ENCODE measurements at places on chromosomes 7 and 10.

DNA sequence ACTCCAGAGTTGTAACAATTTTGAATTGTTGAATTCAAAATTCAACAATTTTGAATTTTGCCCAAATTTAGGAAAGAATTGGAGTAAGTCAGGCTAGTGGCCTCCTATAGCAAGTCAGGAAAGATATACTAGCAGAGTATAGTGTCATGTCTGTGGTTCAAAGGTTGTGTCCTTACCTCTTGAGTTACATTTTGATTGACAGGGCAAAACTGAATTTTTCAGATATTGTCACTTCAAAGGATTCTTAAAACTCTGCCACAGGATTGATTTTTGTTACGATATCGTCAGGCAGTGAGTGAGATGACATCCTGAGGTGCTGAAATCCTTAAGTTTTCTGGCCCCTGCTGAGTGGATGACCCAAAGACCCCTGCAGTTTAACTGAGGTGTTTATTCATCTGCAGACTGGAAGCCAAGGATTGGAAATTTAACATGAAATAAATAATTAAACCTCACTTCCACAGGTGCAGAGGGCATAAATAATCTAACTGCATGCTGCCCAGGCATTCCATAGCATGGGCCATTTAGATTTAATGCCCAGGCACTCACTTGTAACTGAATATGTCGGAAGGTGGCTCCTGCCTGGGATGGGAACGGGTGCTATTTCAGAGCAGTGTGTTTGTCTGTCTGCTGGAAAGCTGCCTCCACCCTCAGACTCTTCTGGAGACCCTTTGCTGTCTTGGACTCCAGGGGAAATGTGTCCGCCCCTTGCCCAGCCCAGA, 50.8 kb downstream of the RBM20 start:
- H3K36me3 ChIP-seq = no peaks in the 10 kb centered on the region
- H3K4me3 ChIP-seq = no peak overlapping the region
- no peaks in the 10 kb centered on the region for H3K27me3 ChIP-seq
- no peaks in the 10 kb centered on the region for H3K4me1 ChIP-seq

DNA sequence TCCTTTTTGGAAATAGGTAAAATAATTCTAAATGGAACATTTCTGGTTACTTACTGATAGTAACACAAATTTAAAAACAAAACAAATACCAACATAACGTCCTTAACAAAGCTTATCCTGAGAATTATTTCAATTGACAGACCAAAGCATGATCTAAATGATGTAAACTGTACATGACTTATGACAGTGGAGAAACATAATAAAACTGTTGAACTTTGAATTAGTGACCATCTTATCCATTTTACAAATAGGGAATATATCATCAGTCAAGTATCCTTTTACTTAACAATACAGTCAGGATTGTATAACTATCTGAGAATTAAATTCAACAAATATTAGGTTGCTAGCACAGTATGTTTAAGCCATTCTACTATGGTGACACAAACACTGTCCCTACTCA, 2.4 kb downstream of the IPMK start:
- peak overlapping the region; percentile 91 for H3K4me3 ChIP-seq
- no peak for DNase-seq
- peaks cover 5% of the 10 kb centered on the region for H3K4me1 ChIP-seq
- H3K27ac ChIP-seq = peak overlapping the region; percentile 96
- no peaks in the 10 kb centered on the region for H3K36me3 ChIP-seq

DNA sequence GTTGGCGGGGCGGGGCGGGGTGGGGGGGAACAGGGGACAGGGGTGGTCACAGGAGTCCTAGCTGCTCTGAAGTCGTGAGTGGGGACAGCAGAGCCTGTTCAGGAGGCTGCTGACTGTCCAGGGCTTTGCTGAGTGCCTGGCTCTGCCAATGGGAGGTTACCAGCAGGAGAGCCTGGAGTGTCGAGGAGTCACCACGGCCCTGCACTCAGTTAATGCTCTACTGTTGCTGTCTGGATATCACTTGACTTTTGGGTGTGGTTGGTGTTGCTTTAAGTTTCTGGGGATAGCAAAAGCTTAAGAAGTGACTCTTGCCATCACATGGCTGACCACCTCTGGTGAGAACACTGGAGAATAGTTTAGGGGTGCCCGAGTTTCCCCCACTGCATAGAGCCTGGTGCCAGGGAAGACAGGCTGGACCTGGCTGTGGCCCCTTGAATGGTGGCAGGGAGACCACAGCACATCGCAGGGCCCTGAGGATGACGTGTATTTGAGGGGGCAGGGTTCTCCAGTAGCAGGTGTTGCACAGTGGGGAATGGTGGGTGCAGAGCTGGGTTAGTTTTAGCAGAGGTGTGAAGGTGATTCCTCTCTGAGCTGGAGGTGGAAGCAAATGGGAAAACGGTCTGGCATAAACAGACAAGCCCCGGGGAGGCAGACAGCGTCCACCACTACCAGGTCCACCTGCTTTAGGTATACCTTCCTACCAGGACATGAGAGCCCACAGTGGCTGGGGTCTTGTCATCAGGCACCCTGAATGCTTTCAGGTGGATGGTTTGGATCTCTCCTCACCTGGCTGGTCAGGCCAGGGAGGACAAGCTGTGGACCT, 54.2 kb upstream of the CAMK2B start:
- H3K4me1 ChIP-seq = no peaks in the 10 kb centered on the region
- DNase-seq = no peak
- H3K27ac ChIP-seq = no peak overlapping the region
- no peak overlapping the region for H3K4me3 ChIP-seq
- no peaks in the 10 kb centered on the region for H3K27me3 ChIP-seq

DNA sequence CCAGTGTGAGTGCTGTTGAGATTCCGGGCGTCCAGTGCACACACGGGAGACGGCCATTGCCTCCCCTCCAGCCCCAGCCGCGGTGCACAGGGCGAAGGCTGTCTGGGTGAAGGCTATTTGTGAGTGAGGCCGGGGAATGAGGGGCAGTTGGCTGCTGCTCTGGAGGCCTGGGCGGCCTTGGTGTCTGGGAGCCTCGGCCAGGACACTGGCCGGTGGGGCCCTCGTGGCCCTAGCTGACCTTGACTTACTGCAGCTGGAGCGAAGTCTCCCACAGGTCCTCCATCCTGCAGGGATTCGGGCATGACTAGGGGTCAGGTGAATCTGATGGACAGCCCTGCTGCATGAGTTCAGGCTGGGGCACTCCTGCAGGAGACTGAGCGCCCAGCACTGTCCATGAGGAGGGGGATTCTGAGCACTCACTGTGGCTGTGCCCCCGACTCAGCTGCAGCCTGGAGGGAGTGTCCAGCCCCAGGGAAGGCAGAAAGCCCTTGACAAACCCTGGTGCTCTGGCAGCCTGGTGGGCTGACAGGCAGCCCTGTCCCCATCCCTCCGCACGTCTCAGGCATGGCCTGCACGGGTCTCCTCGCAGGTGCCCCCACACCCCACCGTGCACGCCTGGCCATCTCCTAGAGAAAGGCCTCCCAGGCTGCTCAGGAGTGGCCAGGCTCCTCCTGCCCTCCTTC, 52.7 kb upstream of the FAM20C start:
- H3K36me3 ChIP-seq = no peaks in the 10 kb centered on the region
- DNase-seq = peak; percentile 22
- H3K27me3 ChIP-seq = no peaks in the 10 kb centered on the region
- no peaks in the 10 kb centered on the region for H3K4me1 ChIP-seq
- no peak overlapping the region for H3K4me3 ChIP-seq

DNA sequence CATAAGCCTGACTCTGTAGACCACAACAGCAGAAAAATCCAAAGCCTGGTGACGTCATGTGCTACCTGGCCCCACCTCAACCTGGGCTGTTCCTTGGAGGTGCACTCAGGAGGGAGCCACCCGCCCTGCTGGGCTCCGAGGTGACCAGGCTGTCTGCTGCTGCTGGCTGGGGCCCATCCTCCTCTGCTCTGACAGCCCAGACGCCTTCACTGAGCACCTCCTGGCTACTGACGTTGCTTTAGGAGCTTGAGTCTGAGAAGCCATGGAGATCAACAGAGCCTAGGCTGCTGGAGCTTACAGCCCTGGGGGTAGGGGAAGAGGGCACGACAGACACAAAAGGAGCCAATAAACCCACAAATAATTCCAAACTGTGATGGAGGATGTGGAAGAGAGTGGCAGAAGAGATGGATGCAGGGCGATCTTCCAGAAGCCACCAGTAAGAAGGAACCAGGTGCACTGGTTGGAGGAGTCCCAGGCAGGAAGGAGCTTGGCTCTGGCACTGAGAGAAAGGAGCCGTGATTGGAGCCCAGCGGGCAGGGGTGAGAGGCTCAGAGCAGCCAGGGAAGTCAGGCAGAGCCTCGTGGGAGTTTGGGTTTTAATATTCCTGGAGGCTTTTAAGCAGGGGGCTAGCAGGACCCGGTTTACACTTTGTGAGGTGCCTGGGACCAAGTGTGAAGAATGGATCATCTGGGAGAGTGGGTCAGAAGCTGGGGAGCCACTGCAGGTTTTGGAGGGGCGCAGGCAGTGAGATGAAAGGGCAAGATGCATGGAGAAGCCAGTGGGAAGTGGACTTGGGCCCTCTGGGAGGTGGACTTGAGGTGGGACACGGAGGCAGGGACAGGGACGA, 1.7 kb upstream of the PTPRE start:
- H3K27ac ChIP-seq = no peak overlapping the region
- H3K27me3 ChIP-seq = no peaks in the 10 kb centered on the region
- no peak overlapping the region for H3K4me3 ChIP-seq
- DNase-seq = no peak

GRCh38 chr10:5095687-5096086, 1.5 kb downstream of the AKR1C3 start:
- no peaks in the 10 kb centered on the region for H3K36me3 ChIP-seq
- H3K4me1 ChIP-seq = no peaks in the 10 kb centered on the region
- peak overlapping the region; percentile 48 for H3K4me3 ChIP-seq
- no peaks in the 10 kb centered on the region for H3K27me3 ChIP-seq

DNA sequence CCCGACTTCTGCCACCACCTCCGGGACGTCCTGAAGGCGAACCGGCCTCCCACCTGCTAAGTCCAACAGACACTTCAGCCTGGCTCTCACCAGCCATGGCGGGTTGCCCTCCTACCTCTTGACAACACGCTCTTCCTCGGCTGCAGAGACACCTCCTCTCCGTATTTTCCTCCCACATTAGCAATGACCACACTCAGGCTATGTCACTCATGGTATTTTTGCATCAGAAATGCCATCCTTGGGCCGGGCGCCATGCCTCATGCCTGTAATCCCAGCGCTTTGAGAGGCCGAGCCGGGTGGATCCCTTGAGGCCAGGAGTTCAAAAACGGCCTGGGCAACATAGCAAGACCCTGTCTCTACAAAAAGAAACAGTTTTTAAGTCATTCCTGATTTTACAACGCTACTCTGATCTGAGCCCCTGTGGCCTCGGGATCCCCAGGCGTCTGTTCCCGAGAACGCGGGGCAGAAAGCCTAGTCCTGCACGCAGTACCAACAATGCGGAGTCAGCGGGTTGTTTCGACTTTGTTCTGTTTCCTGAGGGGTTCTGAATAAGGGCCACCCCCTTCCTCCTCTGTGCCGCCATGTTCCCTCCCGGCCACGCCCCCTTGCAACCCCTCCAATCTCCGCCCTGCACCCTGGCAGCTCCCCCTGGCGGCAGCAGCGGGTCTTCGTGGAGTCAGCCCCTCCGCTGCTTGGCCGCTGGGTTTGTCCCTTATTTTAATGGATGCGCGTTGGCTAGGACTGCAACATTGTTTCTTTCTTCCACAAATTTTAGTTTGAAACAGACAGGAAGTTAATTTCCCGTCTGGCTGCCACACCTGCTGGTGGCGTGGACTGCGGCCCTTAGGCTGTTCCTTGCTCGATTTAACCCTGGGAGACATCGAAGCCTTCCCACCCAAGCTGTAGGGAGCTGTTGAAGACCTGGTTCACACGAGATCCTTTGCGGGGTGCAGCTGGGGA, 9.7 kb upstream of the ZFAND2A start:
- DNase-seq = peak; percentile 91
- H3K27me3 ChIP-seq = no peaks in the 10 kb centered on the region
- H3K4me3 ChIP-seq = peak overlapping the region; percentile 74
- peak overlapping the region; percentile 73 for H3K27ac ChIP-seq
- H3K4me1 ChIP-seq = no peaks in the 10 kb centered on the region

DNA sequence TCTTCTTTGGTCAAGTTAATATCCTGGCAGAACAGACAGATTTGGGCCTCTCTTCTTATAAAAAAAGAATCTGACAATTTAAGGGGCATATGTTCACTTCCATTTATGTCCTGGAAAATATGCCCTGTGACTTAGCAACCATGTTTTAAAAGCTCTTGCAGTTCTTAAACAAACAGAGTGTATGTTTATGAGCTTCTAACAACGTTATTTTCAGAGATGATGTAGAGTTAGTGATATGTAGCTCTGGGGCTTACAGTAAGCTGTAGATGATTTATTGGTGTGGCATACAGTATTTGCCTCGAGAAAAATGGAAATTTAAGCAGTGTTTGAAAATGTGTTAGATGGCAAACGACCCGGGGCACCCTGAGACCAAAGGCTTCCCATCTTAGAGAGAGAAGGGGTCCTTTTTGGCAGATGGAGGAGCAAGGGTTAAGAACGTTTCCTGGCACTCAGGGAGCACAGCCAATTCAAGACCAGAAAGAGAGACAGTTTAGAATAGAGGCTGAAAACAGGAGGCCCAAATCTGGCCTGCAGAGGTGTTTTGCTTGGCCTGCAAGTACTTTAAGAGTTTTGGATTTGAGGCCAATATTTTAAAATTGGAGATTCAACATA, 397.5 kb downstream of the KCNMA1 start:
- H3K27me3 ChIP-seq = no peaks in the 10 kb centered on the region
- no peak for DNase-seq
- no peak overlapping the region for H3K4me3 ChIP-seq

DNA sequence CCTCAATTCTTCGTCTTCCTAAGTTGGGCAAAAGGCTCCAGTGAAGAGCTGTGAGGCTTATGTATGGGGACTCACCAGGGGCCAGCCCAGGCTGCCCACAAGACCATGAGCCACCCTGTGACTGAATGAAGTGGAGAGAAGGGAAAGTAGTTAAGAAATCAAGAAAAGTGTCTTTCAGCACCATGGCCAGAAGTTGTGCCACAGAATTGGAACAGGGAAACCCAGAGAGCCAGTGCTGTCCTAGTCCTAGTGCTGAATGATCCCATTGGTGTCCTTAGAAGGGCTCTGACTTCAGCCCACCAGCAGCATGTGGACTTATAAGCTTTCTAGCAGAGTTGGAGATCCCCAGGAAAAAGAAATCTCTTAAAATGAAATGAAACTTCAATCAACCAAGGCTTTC, 37.0 kb upstream of the CCSER2 start:
- no peaks in the 10 kb centered on the region for H3K4me1 ChIP-seq
- no peak overlapping the region for H3K4me3 ChIP-seq
- H3K27ac ChIP-seq = no peak overlapping the region

- no peak overlapping the region for H3K27ac ChIP-seq
- no peaks in the 10 kb centered on the region for H3K4me1 ChIP-seq
- H3K36me3 ChIP-seq = no peaks in the 10 kb centered on the region
- no peaks in the 10 kb centered on the region for H3K27me3 ChIP-seq
These were observed 126.0 kb downstream of the SGMS1 start for GRCh38 chr10:50497758-50498157.

DNA sequence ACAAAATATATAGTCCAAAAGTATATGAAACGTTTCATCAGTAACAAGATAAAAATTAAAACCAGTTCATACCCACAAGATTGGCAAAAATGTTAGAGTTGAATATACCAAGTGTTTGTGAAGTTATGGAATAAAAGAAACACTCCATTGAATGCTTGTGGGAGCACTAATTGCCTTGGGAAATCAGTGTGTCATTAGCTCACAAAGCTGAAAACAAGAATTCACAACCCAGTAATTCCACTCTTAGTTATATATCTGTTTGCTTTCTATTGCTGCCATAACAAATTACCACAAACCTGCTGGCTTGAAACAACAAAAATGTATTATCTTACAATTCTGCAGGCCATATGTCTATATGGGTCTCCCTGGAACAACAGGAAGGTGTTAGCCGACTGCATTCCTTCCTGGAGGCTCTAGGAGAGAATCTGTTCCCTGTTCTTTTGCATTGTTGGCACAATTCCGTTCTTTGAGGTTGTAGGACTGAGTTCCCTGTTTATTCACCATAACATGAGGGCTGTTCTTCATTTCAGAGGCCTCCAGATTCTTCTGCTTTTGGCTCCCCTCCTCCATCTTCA, 45.7 kb downstream of the SEM1 start:
- no peak for DNase-seq
- H3K36me3 ChIP-seq = no peaks in the 10 kb centered on the region
- no peak overlapping the region for H3K27ac ChIP-seq
